Activated CD4-positive, CD25-positive, alpha-beta regulatory T cell treated with anti-CD3 and anti-CD28 coated beads, Interleukin-2, amount 50 U/mL, for 16 hours (primary cell): ENCODE measurements at places on chromosomes 5 and 9.

DNA sequence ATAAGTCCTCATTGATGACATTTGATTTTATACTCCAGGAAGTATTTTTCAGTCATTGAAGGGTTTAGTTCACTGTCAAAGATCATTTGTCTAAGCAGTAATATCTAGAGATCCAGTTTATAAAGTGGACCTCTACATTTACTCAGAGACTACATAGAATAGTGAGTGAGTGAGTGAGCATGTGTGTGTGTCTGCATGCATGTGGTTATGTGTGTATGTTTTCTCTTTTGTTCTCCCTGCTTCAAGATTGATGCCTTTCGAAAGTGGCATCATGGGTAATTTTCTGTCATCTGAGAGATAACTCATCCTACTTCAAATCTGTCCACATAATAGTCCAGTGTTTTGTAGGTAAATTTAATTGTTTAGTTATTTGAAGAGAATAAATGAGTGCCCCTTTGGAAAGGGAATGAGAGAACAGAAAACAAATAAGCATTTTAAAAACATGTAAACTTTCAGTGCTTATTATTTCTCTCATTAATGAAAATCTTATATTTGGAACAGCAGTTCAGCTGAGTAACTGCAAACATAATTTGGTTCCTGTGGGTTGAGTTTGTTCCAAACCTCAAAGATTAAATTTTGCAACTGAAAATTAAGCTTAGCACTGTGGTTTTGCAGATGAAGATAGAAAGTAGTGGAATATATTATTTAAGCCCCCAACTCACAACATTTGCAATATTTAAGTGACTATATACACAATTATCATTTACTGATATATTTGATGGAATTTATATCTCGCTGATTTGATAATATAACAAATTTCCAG is 1295.1 kb upstream of the C9orf72 start:
- no peak for DNase-seq

DNA sequence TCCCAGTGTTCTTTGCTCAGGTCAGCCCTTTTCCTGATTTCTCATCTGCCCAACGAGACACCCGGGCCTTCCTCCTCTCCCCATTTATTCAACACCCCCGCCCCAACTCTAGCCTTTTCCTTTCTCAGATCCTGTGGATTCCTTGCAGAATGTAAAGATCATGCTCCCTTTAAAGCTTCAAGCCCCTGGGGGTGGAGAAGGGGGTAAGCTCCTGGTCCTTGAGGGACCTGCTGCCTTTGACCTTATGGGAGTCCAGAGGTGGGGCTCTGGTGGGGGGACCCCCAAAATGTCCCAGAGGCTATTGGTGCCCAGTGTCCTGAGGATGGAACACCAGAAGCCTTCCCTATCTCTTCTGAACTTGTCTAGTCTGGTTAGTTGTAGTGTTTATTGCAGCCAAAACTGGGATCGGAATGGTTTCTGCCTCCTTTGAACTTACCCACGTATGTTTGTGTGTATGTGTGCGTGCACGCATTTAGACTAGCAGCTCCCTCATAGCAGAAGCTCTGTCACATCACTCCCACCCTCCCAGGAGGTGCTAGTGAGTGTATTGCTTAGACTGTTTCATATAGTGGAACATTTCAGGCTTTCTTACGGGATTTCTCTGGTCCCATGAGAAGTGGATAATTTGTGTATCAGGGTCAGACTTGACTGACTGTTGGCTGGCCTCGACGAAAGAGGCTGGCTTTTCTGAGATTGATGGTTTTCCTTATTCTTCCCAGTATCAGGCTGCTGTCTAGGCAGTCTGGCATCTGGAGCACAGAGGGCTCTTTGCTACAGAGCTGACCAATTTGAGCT is 1.1 kb downstream of the GALNT10 start:
- no peak for DNase-seq

DNA sequence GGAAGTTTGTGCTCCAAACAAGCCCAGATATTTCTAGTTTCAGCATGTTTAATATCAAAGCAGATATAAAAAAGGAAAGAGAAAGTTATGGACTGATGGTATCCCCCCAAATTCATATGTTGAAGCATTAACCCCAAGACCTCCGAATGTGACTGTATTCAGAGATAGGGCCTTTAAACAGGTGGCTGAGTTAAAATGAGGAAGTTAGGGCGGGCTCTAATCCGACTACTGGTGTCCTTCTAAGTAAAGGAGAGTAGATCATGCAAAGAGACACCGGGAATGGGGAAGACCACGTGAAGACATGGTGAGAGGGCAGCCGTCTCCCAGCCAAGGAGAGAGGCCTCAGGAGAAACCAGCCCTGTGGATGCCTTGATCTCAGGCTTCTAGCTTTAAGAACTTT is 324.1 kb upstream of the KIF2A start:
- DNase-seq = no peak

DNA sequence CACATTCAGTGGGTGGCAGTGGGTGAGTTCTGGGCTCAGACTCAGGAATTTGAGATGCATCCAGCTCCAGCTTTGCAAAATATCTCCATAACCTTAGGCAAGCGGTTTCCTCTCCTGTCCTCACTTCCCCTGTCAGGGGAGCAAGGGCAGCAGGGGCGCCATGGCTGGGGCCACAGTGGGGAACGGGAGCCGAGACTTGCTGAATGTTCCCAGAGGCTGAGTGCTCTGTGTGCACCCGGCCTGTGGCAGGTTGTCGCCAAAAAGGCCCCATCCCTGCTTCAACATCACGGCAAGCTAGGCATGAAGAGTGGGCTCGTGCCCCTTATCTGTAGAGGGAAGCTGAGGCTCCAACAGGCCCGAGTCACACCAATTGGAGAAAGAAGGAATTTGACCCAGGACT is 268.8 kb downstream of the NSG2 start:
- DNase-seq = no peak
